CD4-positive, alpha-beta T cell treated with Interleukin-10 for 1 hour (primary cell): ENCODE measurements at places on chromosomes 2 and 18.

DNA sequence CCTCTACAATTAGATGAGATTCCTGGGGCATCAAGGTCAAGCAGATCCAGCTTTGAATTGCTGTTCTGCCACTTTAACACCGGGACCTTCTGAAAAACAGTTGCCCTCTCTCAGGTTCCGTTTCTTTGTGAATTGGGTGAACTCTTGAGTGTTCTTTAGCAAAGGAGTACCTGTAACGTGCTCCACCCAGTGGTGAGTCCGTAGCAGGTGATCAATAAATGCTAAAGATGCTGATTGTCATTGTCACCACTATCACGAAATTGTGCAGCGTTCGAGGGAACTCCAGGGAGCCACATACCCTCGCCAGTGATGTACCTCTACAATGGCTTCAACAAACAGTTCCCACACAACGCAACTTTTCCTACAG lies 81.9 kb downstream of the TCF7L1 start:
- DNase-seq, result no peak

GRCh38 chr18:69956665-69957620 lies 9.3 kb upstream of the CD226 start:
- no peak for DNase-seq

- DNase-seq, result no peak
These were observed 188.0 kb downstream of the CDH7 start for GRCh38 chr18:65938592-65939372.

DNA sequence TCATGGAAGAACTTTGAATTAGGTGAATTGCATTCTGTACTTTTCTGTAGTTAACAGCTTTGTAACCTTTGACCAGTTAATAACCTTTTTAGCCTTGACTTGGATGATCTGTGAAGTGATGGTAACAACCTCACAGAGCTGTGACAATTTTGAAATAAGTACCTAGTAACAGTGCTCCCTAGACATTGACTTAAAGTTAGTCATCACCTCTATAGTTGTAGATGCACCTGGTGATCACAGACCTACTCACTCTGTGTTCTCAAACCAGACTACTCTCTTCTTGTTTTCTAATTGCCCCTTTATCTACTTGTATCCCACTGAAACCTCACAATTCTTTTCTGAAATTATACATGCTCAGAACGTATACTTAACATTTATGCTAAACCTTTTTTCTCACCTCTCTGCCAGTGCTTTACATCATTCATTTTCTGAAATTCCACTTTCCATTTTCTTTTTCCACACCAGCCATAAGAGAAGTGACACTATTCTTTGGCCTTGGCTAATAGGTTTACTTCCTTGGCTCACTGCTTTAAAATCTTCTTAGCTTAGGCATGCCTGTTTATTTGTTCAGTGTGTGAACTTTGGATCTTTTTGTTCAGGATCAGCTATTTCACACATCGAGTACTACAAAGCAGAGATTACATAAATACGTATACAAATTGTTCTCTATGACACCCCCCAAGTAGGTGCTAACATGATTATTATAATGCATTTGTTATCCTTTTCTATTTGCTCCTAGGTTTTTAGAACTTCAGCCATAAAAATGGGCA lies 9.3 kb downstream of the YPEL5 start:
- peak; percentile 10 for DNase-seq

DNA sequence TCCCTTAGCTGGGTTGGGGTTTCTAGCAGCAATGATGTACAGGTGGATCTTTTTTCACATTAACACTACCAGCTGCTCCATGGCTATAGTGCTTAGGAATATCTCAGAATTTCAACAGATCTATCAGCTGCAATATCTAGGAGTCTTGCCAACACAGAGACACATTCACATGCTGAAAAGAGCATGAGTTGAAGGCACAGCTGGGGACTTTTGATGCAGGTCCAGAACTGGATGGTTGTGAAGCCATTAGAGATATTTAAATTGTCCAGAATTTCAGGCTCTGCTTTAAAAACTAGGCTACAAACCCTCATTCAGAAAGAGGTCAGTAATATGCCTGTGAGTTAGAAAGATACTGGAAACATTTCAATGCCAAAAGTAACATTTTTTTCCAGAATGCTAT lies 122.2 kb upstream of the CCDC195 start:
- no peak for DNase-seq

- DNase-seq, result peak; percentile 35
These were observed 146.4 kb downstream of the FTCDNL1 start for GRCh38 chr2:199704358-199705238.

DNA sequence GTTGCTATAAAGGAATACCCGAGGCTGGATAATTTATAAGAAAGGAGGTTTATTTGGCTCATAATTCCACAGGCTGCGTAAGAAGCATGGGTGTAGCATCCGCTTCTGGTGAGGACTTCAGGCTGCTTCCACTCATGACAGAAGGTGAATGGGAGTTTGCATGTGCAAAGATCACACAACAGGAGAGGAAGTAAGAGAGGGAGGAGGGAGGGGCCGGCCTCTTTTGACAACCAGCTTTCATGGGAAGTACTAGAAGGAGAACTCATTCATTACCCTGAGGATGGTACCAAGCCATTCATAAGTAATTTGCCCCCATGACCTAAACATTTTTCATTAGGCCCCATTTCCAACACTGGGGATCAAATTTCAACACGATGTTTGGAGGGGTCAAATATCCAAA lies 386.8 kb upstream of the NETO1 start:
- no peak for DNase-seq

DNA sequence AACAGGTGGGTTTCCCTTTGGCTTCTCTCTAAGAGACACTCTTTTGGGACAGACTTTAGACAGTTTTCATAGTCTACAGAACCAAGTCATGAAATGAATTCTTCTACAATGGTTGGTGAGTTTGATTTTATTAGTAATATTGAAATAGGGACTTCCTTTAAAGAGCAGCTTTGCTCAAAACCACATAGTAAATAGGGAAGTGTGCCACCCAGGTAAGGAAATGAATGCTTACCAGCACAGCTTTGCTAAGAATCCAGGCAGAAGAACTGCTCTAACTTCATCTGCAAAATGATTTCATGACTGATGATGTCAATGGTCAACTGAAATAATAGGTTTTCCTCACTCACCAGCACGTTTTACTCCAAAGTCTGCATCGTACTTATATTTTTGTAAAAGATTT lies 89.2 kb downstream of the NYAP2 start:
- no peak for DNase-seq

DNA sequence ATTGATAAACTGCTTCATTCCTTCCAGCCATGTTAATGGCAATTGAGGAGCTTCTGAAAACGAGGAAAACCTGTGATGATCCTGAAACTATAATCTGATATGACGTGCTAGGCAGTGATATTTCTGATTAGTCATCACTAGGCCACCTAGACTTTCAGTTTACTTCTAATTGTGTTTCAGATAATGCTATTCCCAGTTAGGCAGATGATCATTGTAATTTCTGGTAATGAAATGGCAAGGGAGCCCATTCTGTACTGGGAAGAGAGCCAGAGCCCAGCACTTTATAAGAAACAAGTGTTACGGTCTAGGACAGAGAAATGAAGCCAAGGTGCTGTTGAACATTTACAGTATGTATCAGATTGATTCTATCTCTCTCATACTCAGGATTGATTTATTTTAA lies 106.2 kb downstream of the CPO start:
- DNase-seq, result no peak

GRCh38 chr2:80086831-80087230 lies 217.7 kb downstream of the LRRTM1 start:
- DNase-seq, result no peak

- DNase-seq, result no peak
These were observed 216.5 kb downstream of the KLHL29 start for GRCh38 chr2:23601301-23601965.

GRCh38 chr2:156189143-156189542 lies 143.4 kb downstream of the NR4A2 start:
- no peak for DNase-seq

GRCh38 chr18:57083485-57083884 lies 63.4 kb upstream of the BOD1L2 start:
- DNase-seq, result no peak

GRCh38 chr2:2960441-2961133 lies 417.0 kb downstream of the EIPR1 start:
- no peak for DNase-seq

DNA sequence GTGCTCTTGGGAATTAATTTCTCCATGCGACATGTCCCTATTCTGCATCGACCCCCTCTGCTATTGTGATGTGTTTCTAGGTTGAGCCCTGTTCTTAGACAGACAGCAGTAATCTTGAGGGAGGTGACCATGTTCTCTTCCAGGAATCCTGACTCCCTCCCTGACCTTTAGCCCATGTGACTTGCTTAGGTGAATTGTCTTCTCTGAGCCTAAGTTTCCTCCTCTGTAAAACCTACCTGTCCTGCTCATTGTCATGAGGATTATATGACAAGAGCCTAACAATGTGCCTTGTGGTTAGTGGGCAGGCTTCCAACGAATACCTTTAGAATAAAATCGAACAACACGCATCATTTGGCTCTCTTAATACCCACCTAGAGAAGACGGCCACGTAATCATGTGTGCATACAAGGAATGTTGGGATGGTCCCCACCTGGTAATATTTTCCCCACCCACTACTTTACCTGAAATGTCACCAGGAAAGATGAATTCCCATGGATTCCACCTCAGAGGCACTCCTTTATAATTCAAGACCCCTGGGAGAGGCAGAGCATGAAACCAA lies 59.8 kb downstream of the HAUS1 start:
- no peak for DNase-seq

- DNase-seq, result no peak
These were observed 1068.2 kb upstream of the ACVR2A start for GRCh38 chr2:146776596-146776995.

DNA sequence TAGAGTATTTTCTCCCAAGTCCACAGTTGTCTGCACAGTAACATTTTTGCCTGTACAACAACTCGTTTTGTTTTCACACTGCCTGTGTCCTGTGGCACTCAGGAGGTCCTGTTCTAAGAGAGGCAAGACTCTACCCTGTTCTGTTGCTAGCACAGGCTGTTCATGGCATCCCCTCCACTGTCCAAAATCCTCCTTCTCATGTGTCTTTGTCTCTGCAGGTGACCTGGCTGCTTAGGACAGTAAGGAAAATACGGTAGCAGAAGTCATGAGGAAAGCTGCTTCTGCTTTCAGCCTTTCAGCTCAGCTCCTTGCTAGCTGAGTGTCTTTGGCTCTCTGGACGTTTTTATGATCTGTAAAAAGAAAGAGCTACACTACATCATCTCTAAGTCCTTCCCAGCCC lies 205.9 kb downstream of the C1D start:
- DNase-seq, result no peak

DNA sequence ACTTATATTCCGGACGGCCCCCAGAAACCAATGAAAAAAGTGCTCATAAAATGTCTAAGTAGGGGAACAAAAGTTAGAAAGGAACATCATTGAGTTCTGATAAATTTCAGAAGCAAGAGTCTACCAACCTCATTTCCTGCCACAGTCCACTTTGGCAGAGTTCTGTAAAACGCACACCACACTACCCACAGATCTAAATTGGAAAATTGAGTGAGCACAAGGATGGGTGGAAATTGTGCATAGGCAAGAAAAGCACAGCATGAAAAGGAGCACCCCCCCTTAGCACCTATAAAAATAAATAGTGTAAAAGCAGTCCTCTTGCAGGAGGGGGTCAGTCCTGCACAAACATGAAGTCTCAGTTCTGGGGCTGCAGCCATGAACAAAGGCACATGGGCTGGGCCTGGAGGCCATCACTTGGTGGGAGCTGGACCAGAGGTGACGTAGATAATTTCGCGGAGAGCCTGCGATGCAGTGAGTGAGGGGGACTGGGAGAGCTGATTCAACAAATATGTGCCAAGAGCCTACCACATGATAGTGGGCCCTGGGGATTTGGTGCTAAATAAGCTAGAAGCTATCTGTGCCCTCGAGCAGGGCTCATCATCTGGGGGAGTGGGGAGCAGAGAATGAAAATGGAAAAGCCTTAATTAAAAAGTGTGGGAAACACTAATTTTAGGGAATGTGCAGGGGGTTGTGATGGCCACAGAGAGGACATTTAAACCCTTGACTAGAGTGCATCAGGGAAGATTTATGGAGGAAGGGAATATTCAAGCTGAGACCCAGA lies 48.9 kb upstream of the SPP2 start:
- peak; percentile 25 for DNase-seq

- DNase-seq, result no peak
These were observed 18.5 kb upstream of the STEAP3 start for GRCh38 chr2:119205001-119205706.

DNA sequence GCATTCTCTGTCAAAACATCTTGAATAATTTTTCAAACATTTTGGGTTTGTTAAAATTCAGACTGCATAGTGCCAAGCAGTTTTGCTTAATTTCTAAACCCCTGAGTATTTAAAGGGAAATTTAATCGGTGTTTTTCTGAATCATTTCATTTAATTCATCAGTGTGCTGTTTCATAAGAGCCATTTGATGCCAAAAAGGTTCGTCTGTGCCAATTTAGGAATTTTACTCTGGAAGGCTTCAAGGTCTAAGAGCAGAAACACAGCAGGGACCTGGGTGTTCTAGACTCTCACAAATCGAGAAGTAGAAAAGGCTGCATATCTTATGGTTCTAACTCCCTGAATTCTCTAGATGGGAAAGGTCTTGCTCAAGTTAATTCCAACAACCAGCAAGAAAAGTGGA lies 311.9 kb upstream of the NT5C1B start:
- no peak for DNase-seq

- DNase-seq, result no peak
These were observed 59.5 kb upstream of the CD28 start for GRCh38 chr2:203646961-203647360.

DNA sequence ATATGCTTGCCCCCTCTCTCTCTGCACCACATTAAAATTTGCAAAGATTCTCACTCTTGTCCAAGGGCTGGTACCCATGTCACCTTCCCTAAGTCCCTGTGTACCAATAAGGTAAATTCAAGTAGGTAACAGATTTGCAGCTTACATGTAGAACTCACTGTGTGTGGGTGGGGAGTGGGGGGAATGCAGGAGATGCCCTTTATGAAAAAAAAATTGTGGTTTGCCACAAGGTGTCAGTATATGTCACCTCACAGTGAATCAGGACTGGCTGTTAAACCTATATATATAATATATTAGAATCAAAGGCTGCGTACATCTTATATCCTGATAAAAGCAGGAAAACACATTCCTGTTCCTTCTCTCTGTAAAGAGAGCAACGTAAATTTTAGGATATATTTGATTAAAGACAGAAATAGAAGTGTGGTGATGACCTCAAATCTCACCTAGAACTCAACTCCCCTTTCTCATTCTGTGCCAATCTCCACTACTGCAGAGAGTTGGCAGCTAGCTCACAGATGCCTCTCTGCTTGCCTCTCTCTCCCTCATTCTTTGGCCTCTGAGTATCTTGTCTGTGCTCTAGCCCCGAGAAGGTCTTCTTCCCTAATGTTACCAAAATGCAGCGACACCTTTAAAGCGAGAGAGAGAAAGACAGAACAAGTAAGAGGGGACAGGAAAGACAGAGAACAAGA lies 536 bp downstream of the XDH start:
- peak; percentile 25 for DNase-seq

GRCh38 chr2:143070704-143071103 lies 58.5 kb upstream of the ARHGAP15 start:
- DNase-seq, result no peak
